ENCODE measurements at places on chromosomes 5 and 9.

- no peak for DNase-seq
Measured at GRCh38 chr9:116632990-116633838, 53.9 kb upstream of the TRIM32 start.

DNA sequence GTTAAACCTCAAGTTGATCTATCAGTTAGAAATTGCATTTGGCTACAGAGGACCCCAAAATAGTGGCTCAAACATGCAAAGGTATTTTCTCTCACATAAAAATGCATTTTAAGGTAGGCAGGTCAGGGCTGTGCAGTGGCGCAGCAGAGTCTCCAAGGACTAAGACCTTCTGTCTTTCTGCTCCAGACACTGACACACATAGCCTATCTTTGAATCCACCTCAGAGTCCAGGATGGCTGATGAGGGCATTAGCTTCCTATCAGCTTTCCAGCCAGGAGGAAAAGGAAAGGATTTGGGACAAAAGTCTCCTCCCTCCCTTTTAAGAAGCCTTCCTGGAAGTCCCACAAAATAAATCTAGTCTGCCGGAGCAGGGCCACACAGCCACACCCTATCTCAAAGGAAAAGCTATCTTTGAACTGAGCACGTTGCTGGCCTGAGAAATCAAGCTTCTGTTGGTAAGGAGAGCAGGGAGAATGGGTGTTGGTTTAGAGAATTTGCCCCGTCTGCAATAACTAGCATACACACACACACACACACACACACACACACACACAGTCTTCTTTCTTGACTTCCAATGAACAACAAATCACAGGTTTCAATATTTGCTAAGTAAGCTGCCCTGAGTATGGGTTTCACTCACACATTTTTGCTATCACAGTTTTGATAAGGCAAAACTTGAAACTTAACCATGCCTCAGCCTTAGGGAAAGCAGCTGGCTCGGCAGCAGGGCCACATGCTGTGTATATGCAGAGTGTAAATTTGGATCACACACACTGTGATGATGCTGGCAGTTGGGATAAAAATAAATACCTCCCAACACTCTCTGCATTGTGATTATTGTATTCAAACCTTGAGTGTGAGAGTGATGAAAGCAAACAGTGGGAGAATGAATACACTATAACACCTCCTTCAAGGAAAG, 116.6 kb upstream of the MAP3K1 start:
- DNase-seq: no peak

DNA sequence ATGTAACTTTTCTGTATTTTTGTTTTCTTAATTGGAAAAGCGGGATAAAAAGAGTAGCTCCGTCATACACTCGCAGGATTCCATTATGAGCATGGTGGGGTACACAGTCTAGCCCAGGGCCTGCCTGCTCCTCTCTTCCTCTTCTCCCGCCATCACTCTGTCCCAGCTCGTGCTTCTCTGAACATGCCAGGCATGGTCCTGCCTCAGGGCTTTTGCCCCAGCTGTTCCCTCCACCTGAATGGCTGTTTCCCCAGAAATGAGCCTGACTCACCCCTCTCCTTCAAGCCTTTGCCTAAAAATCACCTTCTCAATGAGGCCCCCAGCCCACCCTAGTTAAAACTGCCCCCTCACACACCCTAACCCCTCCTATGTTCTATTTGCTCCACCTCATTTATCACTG, 4.5 kb downstream of the CORO2A start:
- no peak for DNase-seq

- DNase-seq: no peak
Measured at GRCh38 chr5:88502179-88503040, 233.8 kb upstream of the TMEM161B start.

DNA sequence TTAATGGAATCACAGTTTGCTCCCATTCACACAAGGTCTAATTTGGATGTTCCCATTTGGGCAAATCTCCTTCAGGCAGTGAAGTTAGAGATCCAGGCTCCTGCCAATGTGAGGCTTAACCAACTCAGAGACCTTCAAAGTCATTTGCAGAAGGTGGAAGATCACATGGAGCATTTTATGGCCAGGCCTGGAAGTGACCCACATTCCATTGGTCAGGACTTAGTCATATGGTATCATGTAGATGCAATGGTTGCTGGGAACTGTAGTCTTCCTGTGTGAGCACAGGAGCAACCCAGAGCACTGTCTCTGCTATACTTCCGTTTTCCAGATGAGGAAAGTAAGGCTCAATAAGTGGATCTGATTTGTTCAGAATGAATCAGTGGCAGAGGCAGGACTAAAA, 292.7 kb upstream of the SMARCA2 start:
- DNase-seq: peak; percentile 46

DNA sequence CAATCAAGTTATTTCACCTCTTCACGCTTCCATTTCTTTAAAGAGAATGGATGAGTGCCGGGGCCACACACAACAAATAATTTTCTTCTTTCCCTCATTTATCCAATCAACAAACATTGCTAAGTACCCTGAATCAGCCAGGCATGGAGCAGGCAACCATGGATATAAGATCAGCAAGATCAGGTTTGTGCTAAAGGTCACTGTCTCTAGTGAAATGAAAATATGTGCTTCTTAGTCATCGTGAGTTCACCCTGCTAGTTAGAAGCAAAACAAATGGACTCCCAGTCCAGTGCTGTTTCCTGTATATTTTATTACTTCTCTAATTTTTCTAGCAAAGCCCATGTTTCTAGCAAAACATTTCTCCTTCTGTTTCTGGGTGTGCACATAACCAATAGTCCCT, 629.2 kb downstream of the BNC2 start:
- no peak for DNase-seq

- DNase-seq: no peak
Measured at GRCh38 chr9:111400564-111400898, 70.5 kb upstream of the OR2K2 start.

GRCh38 chr5:97629276-97629675, 446.2 kb upstream of the RIOK2 start:
- no peak for DNase-seq

DNA sequence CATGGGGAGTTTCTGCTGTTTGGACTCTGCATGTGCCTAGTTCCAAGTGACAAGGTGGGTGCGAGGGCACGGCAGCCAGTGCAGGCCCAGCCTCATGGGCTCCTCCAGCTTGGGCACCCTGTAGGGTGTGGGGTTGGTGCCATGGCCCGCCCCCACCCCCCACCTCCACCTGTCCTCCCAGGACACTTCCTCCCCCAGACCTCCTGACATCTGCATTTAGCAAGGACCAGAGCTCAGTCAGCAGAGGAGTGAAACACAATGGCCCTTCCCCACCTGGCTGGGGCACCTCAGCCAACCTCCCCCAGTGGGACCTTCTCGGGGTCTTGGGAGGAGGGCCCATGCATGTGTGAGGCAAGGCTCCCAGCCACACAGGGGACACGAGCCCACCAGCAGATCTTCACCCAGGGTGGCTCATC, 1.9 kb upstream of the NKD2 start:
- DNase-seq: no peak
